ENCODE measurements at places on chromosomes 4 and X.

DNA sequence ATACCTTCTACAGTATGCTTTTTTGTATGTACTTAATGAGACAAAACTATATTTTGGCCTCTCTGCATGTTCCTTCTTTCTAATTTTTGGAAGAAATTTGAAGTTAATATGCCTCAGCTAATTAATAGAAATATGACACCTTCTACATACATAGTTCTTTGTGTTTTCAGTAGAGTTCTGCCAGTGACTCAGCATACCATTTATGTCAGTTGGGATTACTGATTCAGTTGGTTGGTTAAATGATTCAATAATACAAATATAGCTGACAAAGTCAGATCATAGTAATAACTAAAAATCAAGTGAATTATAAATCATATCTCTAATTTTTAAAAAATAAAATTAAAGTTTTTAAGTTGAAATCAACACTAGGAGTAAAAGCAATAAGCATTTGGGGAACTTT is 16.8 kb downstream of the BTC start:
- no peak for DNase-seq

DNA sequence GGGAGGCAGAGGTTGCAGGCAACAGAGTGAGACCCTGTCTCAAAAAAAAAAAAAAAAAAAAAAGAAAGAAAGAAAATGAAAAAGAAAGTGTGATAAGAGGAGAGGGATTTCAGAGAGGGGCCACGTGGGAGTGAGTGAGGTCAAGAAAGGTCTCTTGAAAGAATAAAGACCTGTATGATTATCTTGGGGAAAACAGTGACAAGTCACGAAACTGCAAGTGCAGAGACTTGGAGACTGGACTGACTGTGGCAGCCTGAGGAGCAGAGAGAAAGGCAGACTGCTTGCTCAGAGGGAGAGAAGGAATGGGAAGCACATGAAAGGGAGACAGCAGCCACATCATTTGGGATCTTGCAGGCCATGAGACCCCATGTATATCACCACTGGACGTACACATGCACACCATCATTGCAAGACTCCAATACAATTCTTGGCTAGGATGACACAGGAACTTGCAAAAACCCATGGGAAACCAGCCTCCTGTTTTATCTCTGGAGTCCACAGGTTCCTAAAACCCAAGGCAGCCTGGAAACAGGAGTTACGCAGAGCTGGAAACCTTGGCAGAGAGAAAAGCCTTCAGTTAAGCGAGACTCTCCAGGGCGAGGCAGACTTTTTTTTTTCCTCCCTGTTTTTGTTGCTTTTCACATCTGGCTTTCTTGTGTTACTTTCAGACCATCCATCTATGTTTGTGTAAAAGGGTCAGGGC is 207.0 kb upstream of the TBL1X start:
- DNase-seq = no peak

DNA sequence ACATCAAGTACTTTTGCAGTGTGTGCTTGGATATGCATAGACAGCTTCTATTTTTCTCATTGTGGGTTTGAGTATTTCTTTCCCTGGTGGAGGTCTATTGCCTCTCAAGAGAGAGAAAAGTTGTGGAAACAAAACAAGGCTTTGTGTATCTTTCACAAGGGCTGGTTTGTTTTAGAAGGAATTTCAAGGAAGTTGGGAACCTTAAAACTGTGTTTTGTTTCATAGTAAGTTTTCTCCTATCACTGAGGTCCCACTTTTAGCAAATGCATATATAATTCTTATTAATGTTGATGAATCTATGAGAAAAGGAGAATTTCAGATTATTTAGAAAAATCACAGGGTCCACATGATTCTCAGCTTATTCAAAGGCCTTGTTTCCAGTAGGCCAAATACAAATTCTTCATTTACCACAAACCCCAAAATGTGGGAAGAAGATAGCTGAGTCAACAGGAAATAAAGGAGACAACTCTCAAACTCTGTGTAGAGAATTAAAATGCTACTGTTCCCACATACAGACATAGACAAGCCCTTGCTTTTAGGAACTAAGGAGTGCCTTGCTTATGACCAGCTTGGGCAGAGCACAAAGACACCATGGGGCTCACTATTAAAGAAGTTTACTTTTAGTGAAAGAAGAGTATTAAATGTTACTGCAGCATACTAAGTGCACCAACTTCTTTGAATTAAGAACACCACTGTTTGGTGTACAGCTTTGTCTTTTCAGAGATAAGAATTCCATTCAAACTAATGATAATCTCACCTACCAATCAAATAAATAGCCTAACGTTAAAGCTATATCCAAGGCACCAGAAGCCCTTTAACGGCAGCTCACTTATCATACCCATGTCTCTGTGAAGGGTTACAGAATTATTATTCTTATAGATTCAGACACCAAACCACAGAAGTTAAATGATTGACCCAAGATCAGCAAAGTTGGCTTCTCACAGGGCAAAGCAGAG is 177.4 kb upstream of the LEF1 start:
- no peak for DNase-seq

- DNase-seq = no peak
Observed at GRCh38 chr4:79651456-79651855, 243.4 kb upstream of the GK2 start.

DNA sequence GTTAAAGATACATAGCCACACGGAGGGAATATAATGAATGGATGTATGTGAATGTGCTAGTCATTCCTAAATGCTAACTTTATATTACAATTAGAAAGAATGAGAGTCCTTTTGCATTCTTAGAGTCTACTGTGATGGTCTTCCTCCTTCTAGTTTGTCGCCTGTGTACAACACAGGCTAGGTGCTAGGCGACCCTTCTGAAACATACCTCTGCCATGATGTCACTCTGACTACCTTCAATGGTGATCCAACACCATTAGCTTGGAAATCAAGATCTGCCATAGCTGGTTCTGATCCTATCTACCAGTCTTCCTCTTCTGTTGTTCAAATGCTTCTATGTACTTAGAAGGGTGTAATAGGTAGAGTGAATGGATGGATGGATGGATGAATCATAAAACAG is 151.2 kb downstream of the MGST2 start:
- DNase-seq = no peak

DNA sequence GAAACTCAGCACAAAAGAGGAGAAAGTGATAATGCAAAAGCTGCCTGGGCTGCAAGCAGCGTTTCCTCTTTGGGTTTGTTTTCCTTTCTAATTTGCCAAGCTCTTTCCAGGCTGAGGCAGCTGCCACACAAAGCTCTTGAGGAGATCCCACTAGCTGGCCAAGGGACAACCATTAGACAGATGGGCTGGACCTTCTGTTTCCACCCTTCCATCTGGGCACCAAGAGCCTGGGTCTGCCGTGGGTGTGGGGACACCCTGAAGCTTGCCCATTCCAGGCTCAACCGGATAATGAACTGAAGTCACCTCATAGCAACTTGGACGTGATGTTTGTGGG is 194.6 kb upstream of the C1QTNF7 start:
- DNase-seq = no peak

DNA sequence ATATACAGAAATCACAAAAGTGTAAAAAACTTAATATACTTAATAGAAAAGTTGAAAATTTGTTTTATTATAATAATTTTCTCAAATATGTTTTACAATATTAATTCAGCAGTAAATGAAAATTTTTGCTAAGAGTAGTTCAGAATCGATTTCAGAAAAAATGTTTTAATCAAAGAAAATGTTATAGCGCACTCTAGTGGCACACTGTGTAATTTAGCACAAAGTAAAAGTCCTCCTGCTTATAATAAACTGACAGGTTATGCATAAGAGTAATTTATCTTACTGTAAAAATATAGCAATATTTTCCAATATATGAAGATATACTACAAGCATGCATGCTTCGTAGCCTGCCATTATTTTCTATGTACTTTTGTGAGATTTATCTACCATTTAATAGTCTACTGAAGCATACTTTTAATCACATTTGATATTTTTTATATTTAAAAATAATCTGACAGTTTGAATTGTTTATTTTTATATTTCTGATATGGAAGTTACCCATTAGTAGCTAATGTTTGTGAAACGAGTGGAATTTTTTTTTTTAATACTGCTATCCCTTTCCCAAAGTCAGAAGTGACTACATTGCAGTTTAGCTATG is 217.9 kb upstream of the KLHL4 start:
- no peak for DNase-seq

DNA sequence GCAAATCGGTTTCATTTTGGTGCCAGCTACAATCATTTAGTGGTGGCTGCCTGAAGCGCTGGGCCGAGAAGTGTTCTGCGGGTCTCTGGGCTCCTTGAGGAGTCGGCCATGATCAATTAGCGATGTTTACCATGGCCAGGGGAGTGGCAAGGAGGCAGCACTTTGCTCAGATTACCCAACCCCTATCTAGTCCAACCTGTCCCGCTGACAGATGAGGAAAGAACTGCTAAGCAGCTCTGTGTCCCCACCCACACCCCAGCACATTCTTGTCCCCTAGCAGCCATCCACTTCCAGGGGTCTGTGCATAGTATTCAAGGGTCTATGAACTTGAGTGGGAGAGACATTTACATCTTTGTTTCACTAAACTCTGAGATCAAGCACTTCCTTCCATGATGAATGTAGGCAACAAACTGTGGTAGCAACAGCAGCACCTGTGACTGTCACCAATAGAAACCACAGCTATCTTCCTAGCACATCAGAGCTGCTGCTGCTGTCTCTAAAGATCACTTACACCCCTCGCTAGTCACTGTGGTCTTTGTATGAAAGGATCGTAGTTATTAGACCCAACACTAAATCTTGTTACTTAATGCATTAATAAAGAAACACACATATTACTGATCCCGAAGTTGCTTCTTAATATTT is 331.6 kb downstream of the BCOR start:
- no peak for DNase-seq

GRCh38 chrX:40651620-40652223 is 4.4 kb upstream of the CXorf38 start:
- DNase-seq = no peak

- no peak for DNase-seq
Observed at GRCh38 chr4:166078955-166079354, 205.9 kb downstream of the TLL1 start.

GRCh38 chrX:19636980-19637379 is 121.7 kb upstream of the MAP3K15 start:
- DNase-seq = no peak

- no peak for DNase-seq
Observed at GRCh38 chr4:2295900-2296442, 34.1 kb upstream of the MXD4 start.

GRCh38 chr4:138189206-138189605 is 52.9 kb downstream of the SLC7A11 start:
- no peak for DNase-seq

DNA sequence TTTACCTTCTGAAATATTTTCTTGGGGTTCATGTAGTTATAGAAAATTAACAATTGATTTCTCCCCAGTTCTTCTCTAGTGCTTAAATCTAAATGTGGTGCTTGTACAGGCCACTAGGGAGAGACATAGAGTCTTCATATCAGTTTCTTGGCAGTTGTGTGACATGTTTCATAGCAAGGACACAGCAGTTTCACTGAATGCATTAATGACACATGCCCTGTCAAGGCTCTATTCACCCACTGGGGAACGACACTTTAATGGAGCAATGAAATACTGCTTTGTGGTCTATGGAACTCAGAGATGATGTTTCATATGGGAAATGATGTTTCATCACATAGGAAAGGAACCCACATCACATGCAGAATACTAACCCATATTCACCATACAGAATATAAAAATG is 2.8 kb downstream of the VEGFC start:
- no peak for DNase-seq

- no peak for DNase-seq
Observed at GRCh38 chr4:188719794-188720193, 580.6 kb downstream of the TRIML1 start.

GRCh38 chr4:4480685-4481398 is 61.0 kb downstream of the STX18 start:
- no peak for DNase-seq

DNA sequence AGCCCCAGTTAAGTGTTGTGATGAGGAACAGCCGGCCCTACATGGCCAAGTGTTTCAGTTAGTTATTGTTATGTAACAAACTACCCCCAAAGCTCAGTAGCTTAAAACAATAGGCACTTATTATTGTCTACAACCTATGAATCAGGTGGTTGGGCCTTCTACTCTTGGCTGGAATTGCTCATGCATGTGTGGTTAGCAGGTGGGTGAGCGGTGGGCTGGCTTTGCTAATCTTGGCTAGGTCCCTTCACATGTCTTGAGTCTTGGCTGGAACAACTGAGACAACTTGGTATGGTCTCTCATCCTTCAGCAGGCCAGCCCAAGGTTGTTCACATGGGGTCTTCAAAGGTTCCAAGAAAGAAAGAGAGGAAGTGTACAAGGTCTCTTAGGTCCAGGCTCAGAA is 54.5 kb upstream of the CHRNA9 start:
- DNase-seq = no peak

DNA sequence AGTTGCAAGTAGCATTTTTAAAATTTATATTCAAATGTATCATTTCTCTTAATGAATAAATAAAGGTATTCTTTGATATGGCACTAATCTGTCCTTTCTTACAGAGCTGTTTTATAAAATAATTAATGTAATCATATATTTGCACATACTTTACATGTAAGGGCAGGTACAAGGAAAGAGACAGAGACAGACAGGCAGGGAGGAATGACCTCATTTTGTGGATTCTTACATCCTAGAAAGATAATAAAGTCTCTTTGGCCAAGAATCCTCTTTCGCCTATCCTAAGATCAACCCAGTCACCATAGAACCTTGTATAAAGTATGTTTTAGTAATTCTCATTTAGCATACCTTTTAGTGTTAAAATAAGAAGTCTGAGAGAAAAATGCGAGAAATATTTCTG is 98.5 kb upstream of the CTSO start:
- DNase-seq = no peak

GRCh38 chr4:14023036-14023435 is 395.5 kb upstream of the BOD1L1 start:
- no peak for DNase-seq

DNA sequence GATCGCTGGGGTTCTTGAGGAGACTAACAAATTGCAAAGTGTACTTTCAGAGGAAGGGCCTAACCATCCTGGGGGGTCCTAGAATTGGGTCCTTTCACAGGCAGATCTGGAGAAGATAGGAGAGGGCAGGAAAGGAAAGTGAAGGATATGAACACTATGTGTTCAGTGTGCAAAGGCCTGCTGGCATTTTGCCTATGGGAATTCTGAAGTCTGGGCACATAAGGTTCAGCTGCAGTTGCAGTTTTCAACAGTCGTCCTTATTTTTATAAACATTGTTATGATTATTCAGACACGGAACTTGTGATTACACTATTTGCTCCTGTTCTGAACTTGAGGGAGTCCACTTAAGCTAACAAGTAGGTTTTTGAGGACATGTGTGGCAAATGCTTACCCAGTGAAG is 1.3 kb upstream of the SLC25A5 start:
- DNase-seq = no peak

- no peak for DNase-seq
Observed at GRCh38 chr4:168257768-168258167, 60.8 kb downstream of the DDX60 start.

GRCh38 chrX:2584251-2585157 is 83.7 kb upstream of the DHRSX start:
- DNase-seq = no peak

DNA sequence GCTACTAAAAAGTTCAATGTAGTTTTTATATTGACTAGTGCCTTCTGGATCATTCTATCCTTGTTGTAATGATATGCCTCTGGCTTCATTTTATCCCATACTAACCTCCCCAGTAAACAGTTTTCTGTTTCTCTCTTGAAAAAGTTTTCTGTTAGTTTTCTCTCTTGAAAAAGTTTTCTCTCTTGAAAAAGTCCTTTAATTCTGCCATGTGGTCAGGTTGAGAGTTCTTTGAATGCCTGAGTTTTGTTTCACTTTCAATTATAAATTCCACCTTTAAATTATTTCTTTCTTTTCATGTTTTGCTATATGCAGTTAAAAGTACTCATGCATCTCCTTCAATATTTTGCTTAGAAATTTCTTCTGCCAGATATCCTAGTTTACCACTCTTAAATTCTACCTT is 1139.6 kb downstream of the STPG2 start:
- no peak for DNase-seq
